ENCODE measurements at places on chromosomes 4 and X.

GRCh38 chr4:98951710-98952109 lies 22.8 kb upstream of the EIF4E start:
- DNase-seq, result no peak

GRCh38 chr4:73676861-73677323 lies 56.7 kb upstream of the RASSF6 start:
- no peak for DNase-seq

- no peak for DNase-seq
These were observed 53.7 kb upstream of the TADA2B start for GRCh38 chr4:6989331-6989923.

- DNase-seq, result no peak
These were observed 20.2 kb upstream of the RASL11B start for GRCh38 chr4:52841682-52842456.

GRCh38 chrX:139766545-139766983 lies 58.6 kb upstream of the MCF2 start:
- no peak for DNase-seq

DNA sequence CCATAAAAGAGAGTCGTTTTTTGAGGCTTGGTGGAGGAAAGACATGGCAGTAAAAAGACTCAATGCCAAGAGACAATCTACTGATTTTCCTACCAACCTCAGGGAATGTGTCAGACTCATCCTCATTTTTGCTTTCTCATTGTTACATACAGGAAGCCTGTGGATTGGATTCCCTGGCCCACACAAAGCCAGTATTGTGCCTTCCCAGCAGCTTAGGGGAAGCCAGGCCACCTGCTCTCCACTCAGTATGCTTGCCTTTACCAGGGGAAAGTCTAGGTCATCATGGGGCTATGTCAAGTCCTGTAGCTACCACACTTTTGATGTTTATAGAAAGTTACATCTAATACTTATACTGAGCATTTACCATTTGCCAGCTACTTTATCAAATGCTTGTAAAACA lies 11.0 kb downstream of the BMX start:
- DNase-seq, result no peak

DNA sequence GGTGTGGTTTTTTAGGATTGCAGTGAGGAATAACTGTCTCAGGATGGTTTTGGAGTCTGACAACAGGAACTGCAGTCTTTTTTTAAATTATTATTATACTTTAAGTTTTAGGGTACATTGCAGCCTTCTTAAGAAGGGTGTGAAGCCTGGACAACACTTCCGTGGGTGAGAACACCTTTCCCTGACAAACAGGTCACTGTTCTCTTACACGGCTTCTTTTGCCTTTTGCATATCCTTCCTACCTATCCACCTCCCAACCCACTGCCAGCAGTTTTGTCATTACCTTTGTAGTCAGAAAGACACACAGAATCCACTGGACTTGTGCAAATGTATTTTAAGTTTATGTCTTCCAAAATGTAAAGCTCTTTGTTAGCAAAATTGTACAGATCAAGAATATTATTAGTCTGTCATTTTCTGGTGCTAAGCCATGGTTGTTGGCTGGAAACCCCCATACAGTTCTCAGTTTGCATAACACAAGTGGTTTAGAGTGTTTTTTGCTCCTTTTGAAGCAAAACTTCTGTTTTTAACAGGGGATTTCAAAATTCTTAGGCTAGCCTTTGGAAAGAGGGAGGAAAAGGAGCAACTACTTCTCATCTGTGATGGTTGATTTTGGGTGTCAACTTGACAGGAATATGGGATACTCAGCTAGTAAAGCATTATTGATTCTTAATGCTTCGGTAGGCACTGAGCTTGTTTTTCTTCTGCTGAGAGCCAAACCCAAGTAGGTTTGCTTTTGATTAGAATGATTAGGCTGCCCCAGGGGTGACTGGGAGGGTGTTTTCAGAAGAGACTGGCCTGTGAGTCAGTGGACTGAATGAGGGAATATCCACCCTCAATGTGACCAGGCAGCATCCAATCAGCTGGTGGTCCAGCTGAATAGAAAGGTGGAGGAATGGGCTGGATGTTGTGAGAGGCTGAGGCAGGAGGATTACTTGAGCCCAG lies 29.4 kb upstream of the KLHL2 start:
- no peak for DNase-seq

- DNase-seq, result no peak
These were observed 15.1 kb upstream of the CEP135 start for GRCh38 chr4:55933611-55934010.

GRCh38 chr4:2082627-2083026 lies 23.5 kb downstream of the NAT8L start:
- no peak for DNase-seq

DNA sequence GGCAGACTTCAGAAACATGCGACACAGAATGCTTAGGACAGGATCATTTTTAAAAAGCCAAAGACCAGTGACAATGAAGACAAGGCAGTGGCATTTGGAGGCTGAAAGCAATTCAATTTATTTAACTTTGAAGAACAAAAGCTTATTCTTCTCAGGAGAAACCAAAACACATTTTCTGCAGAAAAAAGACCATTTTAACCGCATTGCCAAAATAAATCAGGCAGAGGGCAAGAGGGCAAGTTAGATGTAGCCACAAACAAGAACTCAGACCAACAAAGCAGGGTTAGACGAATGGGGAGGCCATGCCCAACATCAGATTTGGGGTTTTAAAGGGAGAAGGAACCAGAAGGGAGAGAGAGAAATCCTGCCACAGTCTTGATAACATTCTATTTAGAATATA lies 58.9 kb downstream of the RELL1 start:
- no peak for DNase-seq

GRCh38 chr4:101356928-101357327 lies 9.6 kb upstream of the PPP3CA start:
- no peak for DNase-seq

GRCh38 chr4:993111-994029 lies at the start of gene SLC26A1:
Gene SLC26A1 (minus strand): TSS chr4:993404. CDS start chr4:991703, 1,701 bp downstream.
- DNase-seq, result no peak

GRCh38 chr4:145130788-145131399 lies 32.8 kb downstream of the ABCE1 start:
- no peak for DNase-seq

All from activated naive CD4-positive, alpha-beta T cell treated with anti-CD3 and anti-CD28 coated beads, Interleukin-2, amount 50 U/mL, for 16 hours (primary cell).